Inflammatory macrophage treated with lipopolysaccharide for 1 hour (primary cell): ENCODE measurements at places on chromosomes 4 and X.
A peak's percentile ranks its signal among the peaks of the same experiment; 100 is the strongest.

DNA sequence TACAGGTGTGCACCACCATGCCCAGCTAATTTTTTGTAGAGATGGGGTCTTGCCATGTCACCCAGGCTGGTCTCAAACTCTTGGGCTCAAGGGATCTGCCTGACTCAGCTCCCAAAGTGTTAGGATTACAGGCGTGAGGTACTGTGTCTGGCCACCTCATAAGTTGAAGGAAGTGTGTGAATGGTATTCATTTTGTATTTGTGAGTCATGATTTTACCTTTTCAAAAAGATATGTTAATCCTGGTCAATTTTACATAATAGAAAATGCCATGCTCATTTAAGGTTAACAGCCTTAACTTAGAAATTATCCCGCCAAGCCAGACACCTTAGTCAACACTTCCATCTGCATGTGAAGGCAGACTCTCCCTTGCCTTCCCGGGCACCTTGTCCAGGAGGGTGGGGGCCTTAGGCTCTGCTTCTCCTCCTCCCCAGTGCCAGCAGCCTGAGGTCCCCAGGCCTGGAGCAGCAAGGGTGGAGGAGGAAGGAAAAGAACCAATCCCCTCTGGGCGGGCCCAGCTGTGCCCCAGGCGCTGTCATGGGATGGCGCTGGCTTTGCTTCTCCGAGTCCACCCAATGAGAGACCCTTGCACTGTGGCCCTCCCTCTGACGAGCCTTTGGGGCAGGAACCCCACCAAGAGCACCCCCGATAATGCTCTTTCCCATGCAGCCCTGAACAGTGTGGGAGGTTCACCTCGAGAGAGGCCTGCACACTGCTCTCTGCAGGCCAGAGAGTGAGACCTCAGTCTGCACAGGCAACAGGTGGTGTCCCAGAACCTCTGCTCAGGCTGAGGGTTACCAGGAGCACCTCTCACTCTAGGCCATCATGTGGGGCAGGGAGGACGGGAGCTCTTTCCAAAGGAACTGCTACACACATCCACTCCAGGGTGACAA, 37.3 kb downstream of the RNF212 start:
- no peak for DNase-seq

GRCh38 chrX:48466696-48467095, 3.4 kb downstream of the SLC38A5 start:
- no peak for DNase-seq

DNA sequence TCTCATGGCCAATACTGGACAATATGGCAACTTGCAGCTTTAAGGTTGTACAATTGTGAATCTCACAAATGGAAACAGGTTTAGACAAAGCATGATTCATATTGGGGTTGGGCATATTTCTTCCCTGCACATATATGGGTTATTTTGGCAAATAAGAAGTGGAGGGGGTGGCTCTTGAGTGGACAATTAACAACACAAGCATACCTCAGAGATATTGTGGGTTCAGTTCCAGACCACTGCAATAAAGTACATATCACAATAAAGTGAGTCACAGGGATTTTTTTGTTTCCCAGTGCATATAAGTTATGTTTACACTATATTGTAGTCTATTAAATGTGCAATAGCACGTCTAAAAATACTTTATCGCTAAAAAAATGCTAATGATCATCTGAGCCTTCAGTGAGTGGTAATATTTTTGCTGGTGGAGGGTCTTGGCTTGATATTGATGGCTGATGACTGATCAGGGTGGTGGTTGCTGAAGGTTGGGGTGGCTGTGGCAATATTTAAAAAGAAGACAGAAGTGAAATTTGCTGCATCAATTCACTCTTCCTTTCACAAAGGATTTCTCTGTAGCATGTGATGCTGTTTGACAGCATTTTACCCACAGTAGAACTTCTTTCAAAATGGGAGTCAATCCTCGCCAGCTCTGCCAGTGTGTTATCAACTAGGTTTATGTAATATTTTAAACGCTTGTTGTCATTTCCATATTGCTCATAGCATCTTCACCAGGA, 50.5 kb upstream of the OGT start:
- DNase-seq: peak; percentile 2

GRCh38 chr4:186727169-186727976, 3.7 kb upstream of the FAT1 start:
- DNase-seq: no peak

- DNase-seq: no peak
Observed at GRCh38 chrX:130468395-130468923, 66.7 kb downstream of the RBMX2 start.

DNA sequence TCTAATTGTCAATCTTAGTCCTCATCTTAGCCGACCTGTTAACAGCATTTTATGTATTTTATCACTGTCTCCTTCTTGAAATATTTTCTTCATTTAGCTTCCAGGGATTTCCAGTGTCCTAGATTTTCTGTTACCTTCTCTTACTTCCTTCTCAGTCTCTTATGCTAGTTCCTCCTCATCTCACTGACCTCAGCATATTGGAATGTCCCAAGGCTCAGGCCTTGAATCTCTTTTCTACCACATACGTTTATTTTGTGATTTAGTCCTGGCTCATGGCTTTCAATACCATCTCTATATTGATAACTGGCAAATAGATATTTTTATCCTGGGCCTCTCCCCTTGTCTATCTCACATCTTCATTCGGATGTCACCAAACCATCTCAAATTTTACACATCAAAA, 61.1 kb downstream of the IQCM start:
- no peak for DNase-seq

- no peak for DNase-seq
Observed at GRCh38 chr4:143402776-143403552, 66.3 kb downstream of the GAB1 start.

GRCh38 chrX:34365471-34365870, 233.4 kb upstream of the FAM47A start:
- DNase-seq: no peak

DNA sequence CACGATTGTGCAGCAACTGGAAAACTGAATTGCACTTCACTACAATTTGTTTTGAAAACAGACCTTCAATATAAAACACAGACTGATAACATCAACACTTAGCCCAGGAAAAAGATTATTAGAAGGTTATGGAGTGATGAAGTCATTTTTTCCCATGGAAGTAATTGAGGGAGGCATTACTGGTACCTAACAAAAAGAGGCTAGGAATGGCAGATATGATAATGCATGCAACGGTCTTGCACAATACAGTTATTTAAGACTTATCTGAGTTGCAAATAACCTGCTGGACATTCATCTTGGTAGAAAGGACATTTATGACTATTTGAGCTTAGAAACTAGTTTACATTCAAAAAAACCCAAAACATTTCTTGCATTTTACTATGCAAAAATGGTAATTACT, 1031.9 kb downstream of the FAT4 start:
- no peak for DNase-seq

DNA sequence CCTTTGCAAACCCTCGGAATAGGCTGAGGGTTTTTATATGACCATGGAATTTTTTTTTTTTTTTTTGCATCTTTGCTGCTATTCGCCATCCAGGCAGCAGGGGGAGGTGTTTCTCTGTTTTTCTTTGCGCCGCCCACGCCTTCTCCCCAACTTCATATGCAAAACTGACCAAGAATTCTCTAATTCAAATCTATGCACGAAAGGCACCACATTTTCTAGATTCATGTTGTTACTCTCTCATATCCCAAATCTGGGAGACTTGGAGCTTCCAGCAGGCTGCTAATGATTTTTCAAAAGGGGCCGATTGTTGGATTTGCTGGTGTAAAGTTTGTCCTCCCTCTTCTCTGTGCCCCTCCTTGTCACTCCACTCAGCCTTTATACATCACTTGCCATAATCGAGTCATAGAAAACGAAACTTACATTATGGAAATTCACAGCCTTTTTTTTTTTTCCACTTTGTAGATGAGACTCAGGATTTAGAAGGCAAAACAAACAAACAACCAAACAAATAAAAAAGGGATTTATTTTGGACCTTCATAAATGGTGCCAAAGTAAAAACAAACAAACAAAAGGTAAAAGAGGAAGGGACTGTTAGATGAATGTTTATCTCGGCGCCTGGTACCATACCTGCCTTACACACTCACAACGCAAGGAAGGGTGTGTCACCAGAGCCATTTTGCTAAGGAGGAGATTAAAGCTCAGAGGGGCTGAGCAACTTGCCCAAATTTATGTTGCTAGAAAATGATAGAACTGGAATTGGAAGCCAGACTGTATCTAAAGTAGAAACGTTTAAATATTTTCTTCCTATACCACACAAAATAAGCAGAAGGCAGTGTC, 29.3 kb upstream of the BOD1L1 start:
- peak; percentile 92 for DNase-seq

- DNase-seq: no peak
Observed at GRCh38 chr4:73303711-73304110, 45.1 kb upstream of the ANKRD17 start.

GRCh38 chr4:1802151-1802715, 9.1 kb downstream of the FGFR3 start:
- no peak for DNase-seq

GRCh38 chr4:109861916-109862511, 14.1 kb downstream of the LRIT3 start:
- no peak for DNase-seq

DNA sequence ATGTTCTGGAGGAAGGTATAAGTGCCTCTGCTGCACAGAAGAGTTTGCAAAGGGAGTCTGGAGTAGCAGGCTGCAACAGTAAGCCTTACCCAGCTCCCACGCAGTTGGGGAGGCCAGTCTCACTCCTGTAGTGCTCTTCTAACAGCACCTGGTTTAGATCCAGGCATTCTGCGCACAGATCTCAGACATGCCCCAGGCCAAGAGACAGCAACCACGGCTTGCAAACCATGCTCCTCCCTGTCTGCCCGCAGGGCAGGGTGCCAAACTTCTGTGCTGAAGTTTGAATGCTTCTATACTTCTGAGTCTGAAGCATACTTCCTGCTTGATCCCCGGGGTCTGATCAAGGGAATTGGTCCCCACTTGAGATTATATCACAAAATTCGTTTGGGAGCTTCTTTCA, 106.3 kb downstream of the LINC00632 start:
- DNase-seq: no peak

DNA sequence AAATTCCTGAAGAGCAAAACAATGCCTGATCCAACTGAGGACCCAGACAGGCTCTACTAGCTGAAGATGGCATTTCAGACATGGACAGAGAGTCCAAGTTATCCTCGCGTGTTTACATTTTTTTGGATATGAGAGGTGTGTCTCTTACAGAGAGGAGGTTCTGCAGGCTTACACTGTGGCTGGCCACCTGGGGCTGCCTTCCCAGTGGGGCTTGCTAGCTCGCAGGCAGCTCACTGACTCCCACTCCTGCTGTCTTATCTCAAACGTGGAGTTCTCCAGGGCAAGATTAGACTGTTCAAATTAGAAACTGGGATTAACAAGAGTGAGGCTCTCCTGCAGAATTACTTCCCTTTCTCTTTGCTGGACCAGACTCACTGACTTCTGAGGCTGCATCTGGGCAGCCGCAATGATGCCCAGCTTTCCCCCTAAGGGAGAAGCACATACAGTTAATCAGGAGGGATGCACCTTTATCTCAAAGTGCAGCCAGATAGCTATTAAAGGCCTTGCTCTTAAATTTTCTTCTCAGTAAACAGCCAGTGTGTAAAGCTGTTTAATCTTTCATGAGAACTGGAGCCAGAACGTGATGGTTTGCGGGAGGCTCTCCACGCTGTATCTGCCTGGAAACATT, 123.0 kb downstream of the ENPP6 start:
- no peak for DNase-seq

DNA sequence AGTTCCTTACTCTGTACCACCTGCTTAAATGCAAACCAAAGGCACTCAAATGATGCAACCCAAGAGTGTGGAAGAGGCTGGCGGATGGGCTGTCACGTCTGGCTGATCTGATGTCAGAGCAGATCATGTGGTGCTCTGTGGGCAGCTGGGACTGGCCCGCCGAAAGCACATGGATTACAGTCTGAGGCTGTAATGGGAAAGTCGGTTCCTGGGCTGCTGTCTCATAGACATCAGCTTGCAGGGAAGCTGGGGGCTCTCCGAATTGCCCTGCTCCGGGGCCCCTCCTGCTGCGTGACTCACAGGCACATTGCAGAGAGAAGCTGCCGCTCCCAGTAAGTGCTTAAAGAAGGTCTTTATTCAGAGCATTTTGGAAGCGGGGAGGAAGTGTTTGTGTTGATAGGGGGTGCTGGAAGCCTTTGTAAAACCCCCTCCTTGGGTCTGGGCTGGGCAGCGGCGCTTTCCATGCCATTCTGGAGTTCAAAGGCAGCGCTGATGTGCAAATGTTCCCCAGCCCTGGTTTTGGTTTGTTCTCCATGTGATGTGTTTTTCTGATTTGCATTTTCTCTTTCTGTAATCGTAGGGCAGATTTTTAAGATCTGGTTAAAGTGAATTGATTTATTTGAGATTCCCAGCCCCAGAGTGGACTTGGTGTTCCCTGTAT, 181.1 kb downstream of the LARP7 start:
- DNase-seq: peak; percentile 96

GRCh38 chr4:121096191-121096590, 23.9 kb upstream of the NDNF start:
- DNase-seq: no peak

- DNase-seq: no peak
Observed at GRCh38 chr4:118741301-118741855, 56.2 kb downstream of the METTL14 start.

- DNase-seq: no peak
Observed at GRCh38 chr4:187166886-187167512, 443.3 kb upstream of the FAT1 start.

DNA sequence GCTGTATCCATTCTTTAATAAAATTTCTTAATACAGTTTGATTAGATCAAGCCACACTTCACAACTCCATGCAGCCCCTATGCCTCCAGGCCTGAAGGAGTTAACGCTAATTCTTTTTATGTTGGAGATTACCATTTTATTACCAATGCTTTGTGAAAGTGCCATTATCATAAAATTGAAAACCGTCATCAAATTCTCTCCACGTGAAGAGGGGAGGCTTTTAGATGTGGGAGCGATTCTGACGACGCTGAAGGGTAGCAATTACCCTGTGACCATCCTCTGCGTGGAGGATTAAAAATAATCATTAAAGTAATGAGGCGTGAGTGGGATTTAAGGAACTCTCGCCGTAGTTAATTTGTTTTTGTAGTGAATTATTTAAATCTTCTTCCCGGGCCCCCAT, 278.8 kb downstream of the CRLF2 start:
- no peak for DNase-seq

DNA sequence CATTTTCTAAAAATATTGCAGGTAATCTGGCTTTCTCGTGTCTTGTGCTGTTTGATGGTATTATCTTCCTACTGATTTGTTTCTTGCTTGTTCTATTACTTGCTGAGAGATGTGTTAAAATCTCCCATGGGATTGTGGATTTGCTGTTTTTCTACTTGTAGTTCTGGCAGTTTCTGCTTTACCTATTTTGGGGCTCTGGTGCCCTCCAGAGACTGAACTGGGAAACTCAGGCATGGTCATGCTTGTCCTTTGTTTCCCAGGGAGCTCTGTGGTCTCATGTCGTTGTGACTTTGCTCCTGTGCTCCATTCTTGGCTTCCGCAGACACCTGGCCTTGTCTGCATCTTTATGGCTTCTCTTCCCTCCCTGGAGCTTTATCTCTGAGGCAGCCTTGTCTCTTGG, 39.5 kb downstream of the NSD2 start:
- no peak for DNase-seq

GRCh38 chrX:105063743-105064142, 156.8 kb downstream of the TEX13A start:
- DNase-seq: no peak
